ENCODE measurements at places on chromosomes 1 and 21.

- no peak for DNase-seq
These were observed 206.0 kb downstream of the CENPF start for GRCh38 chr1:214808845-214809460.

- no peak for DNase-seq
These were observed 48.2 kb downstream of the RASSF5 start for GRCh38 chr1:206555473-206555935.

DNA sequence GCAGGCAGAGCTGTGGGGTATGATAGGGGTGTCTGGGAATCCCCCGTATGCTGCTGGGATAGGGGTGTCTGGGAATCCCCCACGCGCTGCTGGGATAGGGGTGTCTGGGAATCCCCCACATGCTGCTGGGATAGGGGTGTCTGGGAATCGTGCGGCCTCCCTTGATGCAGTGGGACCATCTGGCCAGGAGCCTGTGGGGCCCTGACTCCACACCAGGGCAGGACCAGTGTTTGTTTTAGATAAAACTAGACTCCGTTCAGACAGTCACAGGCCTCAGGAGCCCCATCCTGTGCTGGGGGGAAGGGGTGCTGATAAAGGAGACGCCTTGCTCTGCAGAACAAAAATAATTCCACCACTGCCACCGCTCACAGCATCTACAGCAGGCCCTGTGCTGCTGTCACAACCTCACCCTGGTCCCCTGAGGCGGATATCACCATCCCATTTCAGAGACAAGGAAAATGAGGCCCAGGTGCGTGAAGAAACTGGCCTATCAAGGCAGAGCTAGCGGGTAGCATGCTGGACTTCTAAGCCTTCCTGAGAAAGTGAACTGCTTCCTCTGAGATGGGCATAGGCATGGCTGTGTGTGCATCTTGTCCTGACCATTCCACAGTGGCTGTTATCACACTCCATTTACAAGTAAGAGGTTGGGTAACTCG is 24.0 kb downstream of the ECE1 start:
- no peak for DNase-seq

DNA sequence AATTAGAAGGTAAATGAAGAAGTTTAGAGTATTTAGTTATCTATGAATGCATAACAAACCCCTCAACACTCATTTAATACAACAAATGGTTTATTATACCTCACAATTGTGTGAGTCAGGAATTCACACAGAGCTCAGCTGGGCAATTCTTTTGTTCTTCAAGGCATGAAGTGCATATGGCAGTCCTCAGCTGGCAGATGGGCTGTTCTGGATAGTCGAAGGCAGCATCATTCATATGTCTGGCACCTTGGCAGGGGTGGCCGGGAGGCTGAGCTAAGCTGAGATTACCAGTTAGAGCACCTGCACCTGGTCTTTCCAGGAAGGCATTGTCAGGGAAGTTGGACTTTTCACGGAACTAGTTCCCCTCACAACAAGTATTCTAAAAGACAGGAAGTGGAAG is 286.2 kb upstream of the DUSP10 start:
- DNase-seq: no peak

- peak; percentile 17 for DNase-seq
These were observed 35.9 kb upstream of the CTTNBP2NL start for GRCh38 chr1:112359961-112360767.

GRCh38 chr1:188958461-188959115 is 1519.1 kb downstream of the BRINP3 start:
- no peak for DNase-seq

- DNase-seq: no peak
These were observed 6.7 kb downstream of the RNF223 start for GRCh38 chr1:1067284-1067859.

DNA sequence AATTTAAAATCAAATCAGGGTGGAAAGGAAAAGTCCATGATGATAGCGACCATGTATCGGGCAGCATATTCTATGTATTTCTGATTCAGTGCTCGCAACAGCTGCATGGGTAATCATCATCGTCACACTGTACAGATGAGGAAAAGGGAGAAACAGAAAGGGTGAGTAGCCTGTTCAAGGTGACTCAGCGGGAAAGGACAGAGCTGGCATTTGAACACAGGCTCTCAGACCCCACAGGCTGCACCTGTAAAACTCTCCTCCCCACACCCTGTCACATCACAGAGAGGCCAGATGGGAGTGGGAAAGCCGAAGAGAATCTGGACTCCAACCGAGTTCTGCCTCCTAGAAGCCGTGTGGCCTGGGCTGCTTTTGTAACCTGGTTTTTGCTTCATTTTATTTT is 14.0 kb downstream of the RUNX1 start:
- DNase-seq: no peak

DNA sequence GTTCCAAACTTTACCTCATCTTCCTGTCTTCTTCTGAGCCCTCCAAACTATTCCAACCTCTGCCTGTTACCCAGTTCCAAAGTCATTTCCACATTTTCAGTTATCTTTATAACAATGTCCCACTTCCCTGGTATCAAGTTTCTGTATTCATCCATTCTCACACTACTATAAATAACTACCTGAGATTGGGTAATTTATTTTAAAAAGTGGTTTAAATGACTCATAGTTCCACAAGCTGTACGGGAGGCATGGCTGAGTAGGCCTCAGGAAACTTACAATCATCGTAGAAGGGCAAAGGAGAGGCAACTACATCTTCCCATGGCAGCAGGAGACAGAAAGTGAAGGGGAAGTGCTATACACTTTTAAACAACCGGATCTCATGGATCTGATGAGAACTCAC is 428.5 kb upstream of the RGS18 start:
- DNase-seq: no peak

GRCh38 chr1:20185834-20186782 is at the start of the genes PLA2G2C and UBXN10:
TSS of gene PLA2G2C (minus strand) at chr1:20186518. CDS start at chr1:20177363, 9,155 bp downstream.
TSS of gene UBXN10 (plus strand) at chr1:20186096. CDS start at chr1:20190562, 4,466 bp downstream.
- no peak for DNase-seq

DNA sequence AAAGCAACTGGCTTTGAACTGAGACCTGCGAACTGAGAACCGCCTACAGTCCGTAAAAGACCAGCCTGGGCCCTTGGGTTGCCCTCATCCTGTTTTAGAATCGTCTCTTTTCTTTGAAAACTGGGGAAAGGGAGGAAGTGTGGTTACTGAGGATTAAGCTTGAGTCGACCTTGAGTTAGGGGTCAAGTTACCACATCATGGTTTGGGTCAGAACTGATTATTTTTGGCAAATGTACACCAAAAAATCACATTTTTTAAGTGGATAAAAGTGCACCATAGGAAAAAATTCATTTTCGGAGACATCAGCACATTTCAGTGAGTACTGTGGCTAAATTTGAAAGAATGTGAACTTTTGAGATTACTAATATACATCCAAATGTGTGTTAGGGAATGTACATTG is 76.9 kb upstream of the KAZN start:
- DNase-seq: no peak

DNA sequence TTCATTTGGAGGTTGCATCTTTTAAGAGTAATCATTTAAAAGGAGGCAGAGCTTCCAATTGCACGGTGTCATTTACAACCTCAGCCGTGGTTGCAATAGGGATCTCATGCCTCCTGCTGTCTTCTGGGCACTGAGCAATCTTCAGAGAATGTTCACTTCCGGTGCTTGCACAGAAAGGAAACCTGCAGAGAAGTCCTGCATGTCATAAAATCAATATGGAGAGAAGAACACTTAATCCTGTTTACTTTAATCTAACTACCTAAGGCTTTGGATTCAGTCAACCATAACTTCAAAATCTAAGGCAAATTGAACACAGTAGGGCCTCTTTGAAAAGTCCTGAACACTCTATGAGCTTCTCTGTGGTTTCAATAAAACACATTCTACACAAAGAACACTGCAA is 11.3 kb upstream of the MAP10 start:
- DNase-seq: no peak

DNA sequence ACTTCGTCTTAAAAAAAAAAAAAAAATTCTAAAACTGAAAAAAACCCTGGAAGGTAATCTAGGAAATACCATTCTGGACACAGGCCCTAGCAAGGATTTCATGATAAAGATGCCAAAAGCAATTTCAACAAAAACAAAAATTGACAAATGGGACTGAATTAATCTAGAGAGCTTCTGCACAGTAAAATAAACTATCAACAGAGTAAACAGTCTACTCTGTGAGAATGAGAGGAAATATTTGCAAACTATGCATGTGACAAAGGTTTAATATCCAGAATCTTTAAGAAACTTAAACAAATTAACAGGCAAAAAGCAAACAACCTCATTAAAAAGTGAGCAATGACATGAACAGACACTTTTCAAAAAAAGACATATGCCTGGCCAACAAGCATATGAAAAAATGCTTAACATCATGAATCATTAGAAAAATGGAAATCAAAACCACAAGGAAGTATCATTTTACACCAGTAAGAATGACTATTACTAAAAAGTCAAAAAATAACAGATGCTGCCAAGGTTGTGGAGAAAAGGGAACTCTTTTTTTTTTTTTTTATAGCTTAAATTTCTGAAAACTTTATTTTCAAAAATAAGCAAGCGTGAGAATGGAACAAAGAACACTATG is 29.4 kb upstream of the RNPC3 start:
- DNase-seq: no peak

- no peak for DNase-seq
These were observed 611 bp upstream of the ZSWIM5 start for GRCh38 chr1:45206808-45207623.

DNA sequence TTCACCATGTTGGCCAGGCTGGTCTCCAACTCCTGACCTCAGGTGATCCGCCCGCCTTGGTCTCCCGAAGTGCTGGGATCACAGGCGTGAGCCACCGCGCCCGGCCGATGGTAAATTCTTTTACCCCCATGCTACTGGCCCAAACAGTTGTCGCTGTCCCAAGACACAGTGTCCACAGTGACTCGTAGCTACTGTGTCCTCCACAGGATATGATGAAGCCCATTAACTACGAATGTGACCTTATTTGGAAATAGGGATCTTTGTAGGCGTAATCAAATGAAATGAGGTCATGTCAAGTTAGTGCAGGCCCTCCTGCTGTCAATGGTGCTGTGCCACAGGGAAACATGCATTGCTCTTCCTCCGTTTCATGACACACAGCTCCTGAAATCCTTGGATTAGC is 8.5 kb downstream of the FNDC10 start:
- no peak for DNase-seq

DNA sequence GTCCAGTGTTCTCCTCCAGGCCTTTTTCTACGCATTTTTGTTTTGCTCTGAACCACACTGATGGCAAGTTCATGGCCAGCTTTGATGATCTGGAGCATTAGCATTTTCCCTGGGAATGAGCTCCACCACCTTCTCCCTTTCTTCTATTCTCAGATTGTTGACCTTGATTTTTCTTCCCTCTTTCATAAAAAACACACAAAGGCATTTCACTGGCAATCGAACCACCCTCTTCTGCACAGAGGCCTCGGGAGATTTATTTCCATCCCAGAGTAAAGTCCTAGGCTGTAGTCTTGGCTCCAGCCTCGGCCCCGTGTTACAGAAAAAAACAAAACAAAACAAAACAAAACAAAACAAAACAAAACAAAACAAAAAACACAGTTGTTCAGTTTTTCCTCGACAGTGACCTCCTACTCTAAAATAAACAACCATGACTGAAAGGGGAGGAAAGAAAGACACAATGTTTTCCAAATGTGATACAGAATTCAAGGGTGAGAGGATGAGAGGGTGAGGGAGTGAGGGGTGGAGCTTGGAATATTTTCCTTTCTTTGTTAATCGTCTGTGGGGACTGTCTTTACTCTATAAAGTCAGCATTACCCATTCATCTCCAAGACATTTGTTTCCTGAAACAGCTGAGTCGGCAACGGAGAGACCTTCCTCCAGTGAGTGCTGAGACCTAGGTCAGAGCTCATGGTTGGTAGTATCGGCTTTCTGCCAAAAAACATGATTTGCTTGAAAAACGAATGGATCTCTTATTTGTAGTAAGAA is 29.8 kb upstream of the RNF186 start:
- no peak for DNase-seq

GRCh38 chr21:36988536-36988935 is 18.0 kb upstream of the RIPPLY3 start:
- no peak for DNase-seq

- no peak for DNase-seq
These were observed 177.2 kb downstream of the PLPPR4 start for GRCh38 chr1:99441299-99442095.

DNA sequence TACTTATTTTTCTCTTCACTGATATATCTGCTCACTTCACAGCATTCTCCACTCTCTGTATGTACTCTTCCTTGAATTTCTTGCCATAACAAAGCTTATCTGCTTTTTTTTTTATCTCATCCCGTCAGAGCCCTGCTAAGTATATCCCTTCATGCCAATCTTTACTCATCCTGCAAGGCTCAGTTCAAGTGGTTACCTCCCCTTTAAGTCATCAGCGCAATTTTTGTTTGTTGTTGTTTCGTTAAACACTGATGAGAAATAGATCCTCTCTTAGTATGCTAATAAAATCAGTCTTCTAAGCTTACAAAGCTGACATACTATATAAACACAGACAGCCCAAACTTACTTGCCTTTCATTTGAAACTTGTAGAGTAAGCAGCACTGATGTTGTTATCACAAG is 17.8 kb downstream of the COL24A1 start:
- no peak for DNase-seq

GRCh38 chr21:24590261-24590660 is 1017.0 kb downstream of the MRPL39 start:
- no peak for DNase-seq

GRCh38 chr21:32712043-32712442 is 15.8 kb downstream of the SYNJ1 start:
- peak; percentile 33 for DNase-seq

DNA sequence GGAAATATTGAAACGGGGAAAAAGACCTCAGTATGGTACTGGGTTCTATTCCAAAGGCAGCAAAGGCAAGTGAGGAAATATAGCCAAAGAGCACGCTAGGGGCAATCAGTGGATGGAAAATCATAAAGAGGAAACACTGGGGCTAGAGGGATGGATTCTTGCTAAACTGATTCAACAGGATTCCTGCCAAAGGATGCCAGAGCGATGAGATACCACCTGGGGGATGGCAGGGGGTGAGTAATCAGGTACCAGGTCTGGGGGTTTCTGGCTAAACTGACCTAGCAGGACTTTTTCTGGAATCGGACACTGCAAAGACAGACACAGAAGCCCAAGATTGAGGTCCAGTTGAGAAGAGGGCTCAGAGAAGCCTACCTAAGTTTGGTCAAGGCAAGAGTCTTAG is 6.7 kb downstream of the CHI3L2 start:
- DNase-seq: no peak

- no peak for DNase-seq
These were observed 4.3 kb downstream of the BEST4 start for GRCh38 chr1:44783697-44784093.

Measured in NCI-H1048 (cell line).